ENCODE measurements at places on chromosomes 16 and 17.

- DNase-seq, result peak; percentile 67
- peaks cover 62% of the 10 kb centered on the region for H3K36me3 ChIP-seq
- H3K27ac ChIP-seq, result no peak overlapping the region
- no peak overlapping the region for H3K4me3 ChIP-seq
These were observed 6.8 kb downstream of the KIFC3 start for GRCh38 chr16:57795431-57795878.

DNA sequence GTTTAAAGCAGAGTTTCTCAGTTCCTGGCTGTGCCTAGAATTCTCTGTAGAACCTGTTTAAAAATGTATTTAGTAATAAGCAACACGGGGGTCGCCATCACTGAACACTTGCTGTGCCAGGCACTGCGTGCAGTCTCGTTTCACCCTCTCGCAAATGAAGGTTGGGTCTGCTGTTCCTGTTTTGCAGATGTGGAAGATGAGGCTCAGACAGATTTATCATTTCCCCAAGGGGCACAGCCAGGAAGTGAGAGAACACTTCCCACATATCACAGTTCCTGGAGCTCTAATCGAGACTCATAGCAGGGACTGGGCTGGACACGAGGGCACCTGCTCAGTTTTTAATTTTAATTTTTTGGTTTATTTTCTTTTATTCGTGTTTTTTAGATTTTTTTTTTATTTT lies 122.7 kb downstream of the ABCC6 start:
- H3K36me3 ChIP-seq, result peaks cover 24% of the 10 kb centered on the region
- DNase-seq, result no peak
- no peaks in the 10 kb centered on the region for H3K27me3 ChIP-seq
- no peak overlapping the region for H3K27ac ChIP-seq

DNA sequence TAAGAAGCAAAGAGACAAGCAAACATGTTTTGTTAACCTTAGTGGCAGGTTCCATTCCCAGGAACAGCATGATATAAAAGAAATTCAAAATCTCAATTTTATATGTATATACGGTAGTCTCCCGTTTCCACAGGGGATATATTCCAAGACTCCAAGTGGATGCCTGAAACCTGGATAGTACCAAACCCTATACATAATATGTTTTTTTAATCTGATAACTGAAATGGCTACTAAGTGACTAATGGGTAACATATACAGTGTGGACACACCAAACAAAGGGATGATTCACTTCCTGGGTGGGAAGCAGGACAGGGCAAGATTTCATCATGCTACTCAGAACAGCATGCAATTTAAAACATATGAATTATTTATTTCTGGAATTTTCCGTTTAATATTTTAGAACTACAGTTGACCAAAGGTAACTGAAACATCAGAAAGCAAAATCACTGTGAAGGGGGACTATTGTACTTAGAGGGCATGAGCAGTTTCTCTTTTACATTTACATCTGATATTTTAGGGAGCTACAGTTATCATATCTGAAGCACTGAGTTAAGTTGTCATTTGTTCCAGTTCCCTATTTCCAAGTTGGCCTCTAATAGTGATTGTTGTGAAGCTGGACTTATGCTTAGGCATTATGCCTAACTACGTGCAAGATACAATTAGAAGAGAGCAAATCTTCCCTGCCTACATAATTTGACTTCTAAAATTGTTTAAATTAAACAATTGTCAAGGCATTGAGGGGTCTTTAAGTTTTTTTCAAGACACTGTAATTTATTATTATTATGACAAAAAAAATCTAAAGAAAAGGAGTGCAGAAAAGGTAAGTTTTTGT lies 34.1 kb upstream of the ABCA6 start:
- peaks cover 2% of the 10 kb centered on the region for H3K4me1 ChIP-seq
- no peak overlapping the region for H3K4me3 ChIP-seq
- no peaks in the 10 kb centered on the region for H3K27me3 ChIP-seq
- H3K36me3 ChIP-seq, result no peaks in the 10 kb centered on the region
- no peak overlapping the region for H3K27ac ChIP-seq

DNA sequence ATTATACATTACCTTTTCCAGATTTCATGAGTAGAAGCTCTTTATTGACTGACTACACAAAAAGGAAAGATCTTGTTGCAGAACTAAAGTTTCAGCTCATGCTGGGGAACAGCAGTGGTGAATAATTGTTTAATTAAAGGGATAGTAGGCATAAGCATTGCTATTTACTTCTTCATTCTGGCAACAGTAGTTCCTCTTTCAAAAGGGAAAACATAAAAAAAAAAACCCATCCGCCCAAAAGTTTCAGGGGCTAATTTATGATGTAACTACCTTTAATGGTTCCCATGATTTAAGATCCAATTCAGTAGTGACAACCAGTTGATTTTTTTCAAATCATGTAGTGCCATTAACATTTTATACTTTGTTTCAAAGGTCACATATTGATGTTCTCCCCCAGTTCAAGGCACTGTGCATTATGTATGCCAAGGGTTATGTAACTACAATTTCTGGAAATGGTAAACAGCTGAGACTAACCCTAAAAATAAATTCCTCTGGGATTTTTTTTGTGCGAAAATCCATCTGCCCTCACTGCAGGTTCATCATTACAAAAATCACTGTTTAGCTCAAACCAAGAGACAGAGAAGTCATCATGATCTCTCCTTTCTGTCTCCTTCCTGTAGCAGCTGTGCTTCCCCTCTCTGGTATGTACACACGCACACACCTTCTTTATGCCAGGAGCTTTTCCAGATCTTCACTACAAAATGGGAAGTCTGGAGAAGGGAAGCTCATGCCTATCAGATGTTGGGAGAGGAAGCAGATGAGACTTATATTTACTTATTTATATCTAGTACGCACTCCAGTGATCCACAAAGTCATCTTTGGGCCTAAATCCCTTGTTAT lies 2.2 kb upstream of the PHLPP2 start:
- peak overlapping the region; percentile 74 for H3K27ac ChIP-seq
- H3K4me1 ChIP-seq, result no peaks in the 10 kb centered on the region
- no peaks in the 10 kb centered on the region for H3K27me3 ChIP-seq
- DNase-seq, result peak; percentile 65
- peaks cover 2% of the 10 kb centered on the region for H3K36me3 ChIP-seq

GRCh38 chr16:72066747-72067146 lies 3.7 kb downstream of the HPR start:
- DNase-seq, result peak; percentile 52
- no peak overlapping the region for H3K27ac ChIP-seq
- H3K27me3 ChIP-seq, result no peaks in the 10 kb centered on the region
- H3K4me1 ChIP-seq, result no peaks in the 10 kb centered on the region

- no peak overlapping the region for H3K4me3 ChIP-seq
- no peaks in the 10 kb centered on the region for H3K36me3 ChIP-seq
- no peak for DNase-seq
- no peaks in the 10 kb centered on the region for H3K27me3 ChIP-seq
These were observed 58.3 kb downstream of the CYB561 start for GRCh38 chr17:63387656-63388340.

GRCh38 chr16:20074099-20074991 lies 655 bp upstream of the GPR139 start:
- no peak overlapping the region for H3K27ac ChIP-seq
- no peaks in the 10 kb centered on the region for H3K36me3 ChIP-seq
- peaks cover 29% of the 10 kb centered on the region for H3K27me3 ChIP-seq
- no peak for DNase-seq

DNA sequence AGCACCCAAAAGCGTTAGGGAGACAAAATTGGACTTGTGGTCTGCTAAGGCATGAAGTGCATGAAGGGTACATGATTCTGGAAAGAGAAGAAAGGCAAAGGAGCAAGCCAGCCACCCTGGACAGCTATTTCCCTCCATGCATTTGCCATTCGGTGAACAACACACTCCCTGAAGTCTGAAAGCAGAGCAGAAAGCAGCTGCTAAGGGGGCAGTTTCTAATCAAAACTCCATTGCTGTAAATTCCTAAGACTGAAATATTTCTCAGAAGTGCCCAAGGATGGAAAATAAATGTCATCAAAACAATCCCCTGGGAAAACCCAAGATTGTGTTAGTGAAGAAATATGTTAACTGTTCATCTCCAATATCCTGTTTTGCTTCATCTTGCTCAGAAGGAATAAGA lies 44.3 kb downstream of the PMP22 start:
- H3K27ac ChIP-seq, result no peak overlapping the region
- no peak overlapping the region for H3K4me3 ChIP-seq
- no peaks in the 10 kb centered on the region for H3K27me3 ChIP-seq
- no peaks in the 10 kb centered on the region for H3K36me3 ChIP-seq
- no peaks in the 10 kb centered on the region for H3K4me1 ChIP-seq

DNA sequence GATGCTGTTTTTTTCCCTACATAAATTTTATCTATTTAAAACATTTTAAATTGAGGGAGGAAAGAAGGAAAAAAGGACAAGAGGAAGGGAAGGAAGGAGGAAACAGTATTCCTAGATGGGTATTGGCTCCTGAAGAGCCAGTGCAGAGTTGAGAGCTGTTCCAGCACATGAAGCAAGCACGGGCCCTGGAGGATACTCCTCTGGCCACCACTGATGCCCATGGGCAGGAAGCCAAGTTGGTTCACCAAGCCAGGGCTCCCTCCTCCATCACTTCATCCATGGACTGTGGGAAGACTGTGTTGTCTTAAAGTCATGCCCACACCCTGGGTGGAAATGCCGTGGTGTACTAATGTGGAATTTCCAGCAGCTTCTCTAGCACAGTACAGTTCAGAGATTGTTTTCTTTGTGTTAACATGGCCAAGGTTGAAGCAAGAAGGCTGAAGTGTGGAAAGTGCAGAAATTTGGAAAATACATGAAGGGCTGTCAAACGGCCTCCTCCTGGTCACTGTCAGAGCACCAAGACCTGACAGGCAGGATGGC lies 23.9 kb upstream of the NOS2 start:
- no peak overlapping the region for H3K27ac ChIP-seq
- no peaks in the 10 kb centered on the region for H3K27me3 ChIP-seq
- H3K36me3 ChIP-seq, result no peaks in the 10 kb centered on the region
- H3K4me1 ChIP-seq, result peaks cover 19% of the 10 kb centered on the region
- no peak overlapping the region for H3K4me3 ChIP-seq
- DNase-seq, result no peak

DNA sequence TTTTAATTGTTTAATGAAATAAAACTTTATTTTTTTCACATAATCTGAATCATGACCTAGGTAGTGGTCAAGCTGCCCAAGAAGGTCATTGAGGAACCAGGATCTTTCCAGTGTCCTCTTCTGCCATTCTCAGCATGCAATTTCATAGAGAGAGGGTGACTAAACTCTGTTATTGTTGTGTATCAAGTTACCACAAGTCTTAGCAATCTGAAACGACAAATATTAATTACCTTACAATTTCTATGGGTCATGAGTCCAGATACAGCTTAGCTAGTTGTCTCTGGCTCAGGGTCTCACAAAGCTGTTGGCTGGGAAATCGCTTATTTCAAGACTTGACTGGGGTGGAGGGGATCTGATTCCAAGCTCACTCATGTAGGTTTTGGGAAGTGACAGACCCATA lies 37.6 kb downstream of the FTO start:
- no peaks in the 10 kb centered on the region for H3K27me3 ChIP-seq
- peaks cover 4% of the 10 kb centered on the region for H3K4me1 ChIP-seq
- H3K27ac ChIP-seq, result no peak overlapping the region
- no peaks in the 10 kb centered on the region for H3K36me3 ChIP-seq

GRCh38 chr17:78294776-78295175 lies 63.3 kb downstream of the TMEM235 start:
- no peak overlapping the region for H3K27ac ChIP-seq
- H3K27me3 ChIP-seq, result no peaks in the 10 kb centered on the region
- no peaks in the 10 kb centered on the region for H3K36me3 ChIP-seq
- no peak for DNase-seq
- H3K4me3 ChIP-seq, result no peak overlapping the region

DNA sequence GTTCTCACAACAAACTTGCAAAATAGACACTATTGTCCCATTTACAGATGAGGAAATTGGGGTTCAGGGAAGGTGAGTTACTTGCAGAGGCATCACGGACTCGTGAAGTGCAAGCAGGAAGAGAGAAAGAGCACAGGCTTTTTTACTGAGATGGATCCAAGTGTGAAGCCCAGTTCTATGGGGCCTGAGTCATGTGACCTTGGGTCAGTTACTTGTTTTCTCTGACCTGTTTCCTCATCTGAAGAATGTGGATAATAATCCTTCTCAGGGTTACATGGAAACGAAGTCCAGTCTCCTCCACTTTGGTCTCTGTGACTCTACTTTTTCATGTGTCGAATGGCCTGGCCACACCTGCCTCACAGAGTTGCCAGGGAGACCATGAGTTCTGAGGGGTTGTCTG lies 134.4 kb downstream of the SPACA3 start:
- no peak for DNase-seq
- H3K36me3 ChIP-seq, result no peaks in the 10 kb centered on the region
- no peak overlapping the region for H3K4me3 ChIP-seq
- H3K27ac ChIP-seq, result no peak overlapping the region

DNA sequence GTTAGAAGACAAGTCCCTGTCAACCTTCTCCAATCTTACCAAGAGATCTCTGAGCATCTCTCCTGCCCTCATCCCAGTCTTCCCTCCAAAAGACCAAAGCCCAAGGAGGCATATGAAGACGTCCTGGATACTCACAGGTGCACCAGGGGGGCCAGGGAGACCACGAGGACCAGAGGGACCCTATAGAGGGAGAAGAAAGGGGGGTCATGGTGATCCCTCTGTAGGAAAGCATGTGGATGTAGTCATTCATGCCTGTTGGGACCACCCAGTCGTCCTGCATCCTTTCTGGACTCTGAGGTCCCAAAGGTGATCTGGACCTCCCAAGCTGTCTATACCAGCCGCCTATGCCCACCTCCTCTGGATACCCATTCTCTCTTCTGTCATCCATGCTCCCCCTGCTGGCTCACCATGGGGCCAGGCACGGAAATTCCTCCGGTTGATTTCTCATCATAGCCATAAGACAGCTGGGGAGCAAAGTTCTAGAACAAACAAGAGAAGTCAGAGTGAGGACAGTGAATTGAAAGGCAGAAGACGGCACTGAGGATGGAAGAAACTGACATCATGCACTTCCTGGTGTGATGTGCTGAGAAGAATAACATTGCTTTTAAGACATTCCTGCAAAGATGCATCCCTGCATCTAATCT lies 3.3 kb downstream of the COL1A1 start:
- H3K4me1 ChIP-seq, result no peaks in the 10 kb centered on the region
- H3K27me3 ChIP-seq, result peaks cover 26% of the 10 kb centered on the region
- DNase-seq, result peak; percentile 88

- no peak overlapping the region for H3K4me3 ChIP-seq
- H3K27ac ChIP-seq, result no peak overlapping the region
- DNase-seq, result no peak
These were observed 178.0 kb downstream of the PARN start for GRCh38 chr16:14452066-14452465.
